ENCODE measurements at places on chromosomes 12 and 14.

GRCh38 chr14:67738740-67739504, 37.2 kb downstream of the RDH12 start:
- DNase-seq, result peak; percentile 14

DNA sequence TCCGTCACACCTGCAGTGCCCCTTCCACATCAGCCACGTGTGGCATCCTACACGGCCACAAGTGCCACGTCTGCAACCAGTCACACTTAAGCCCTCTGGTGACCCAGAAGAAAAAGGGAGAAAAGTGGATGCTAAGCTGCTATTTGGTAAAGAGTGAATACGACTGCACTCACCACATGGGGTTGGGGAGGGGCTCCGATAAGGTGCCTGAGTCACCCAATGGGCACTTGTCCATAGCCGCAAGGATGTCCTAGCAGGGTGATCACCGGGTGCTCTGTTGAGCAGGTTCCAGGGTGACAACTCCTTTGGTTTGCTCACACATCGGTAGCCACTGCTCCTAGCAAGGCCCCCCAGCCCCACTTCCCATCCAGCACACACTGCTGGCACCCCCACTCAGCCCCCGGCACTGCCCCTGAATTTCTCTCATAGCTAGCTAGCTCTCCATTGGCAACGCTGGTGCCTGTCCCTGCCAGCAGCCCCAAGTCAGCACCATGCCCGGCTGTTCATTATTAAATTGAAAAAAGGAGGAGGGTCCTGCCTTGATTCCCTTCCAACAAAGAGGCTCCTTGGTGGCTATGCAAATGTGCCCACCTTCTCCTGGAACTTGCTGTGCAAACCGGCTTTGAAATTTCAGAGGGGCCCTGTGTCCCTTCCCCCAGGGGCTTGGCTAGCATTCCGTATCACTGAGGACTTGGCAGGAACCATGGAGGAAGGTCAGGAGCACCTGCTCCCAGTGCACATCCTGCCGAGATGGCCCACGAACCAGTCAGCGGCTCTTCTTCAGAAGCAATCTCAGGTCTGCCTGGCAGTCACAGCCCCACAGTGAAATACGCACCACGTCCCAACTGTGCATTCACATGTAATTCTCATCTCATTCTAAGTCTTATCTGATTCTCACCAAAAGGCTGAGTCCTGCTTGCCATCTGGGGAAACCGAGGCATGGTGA, 227.7 kb upstream of the DIO3 start:
- no peak for DNase-seq

DNA sequence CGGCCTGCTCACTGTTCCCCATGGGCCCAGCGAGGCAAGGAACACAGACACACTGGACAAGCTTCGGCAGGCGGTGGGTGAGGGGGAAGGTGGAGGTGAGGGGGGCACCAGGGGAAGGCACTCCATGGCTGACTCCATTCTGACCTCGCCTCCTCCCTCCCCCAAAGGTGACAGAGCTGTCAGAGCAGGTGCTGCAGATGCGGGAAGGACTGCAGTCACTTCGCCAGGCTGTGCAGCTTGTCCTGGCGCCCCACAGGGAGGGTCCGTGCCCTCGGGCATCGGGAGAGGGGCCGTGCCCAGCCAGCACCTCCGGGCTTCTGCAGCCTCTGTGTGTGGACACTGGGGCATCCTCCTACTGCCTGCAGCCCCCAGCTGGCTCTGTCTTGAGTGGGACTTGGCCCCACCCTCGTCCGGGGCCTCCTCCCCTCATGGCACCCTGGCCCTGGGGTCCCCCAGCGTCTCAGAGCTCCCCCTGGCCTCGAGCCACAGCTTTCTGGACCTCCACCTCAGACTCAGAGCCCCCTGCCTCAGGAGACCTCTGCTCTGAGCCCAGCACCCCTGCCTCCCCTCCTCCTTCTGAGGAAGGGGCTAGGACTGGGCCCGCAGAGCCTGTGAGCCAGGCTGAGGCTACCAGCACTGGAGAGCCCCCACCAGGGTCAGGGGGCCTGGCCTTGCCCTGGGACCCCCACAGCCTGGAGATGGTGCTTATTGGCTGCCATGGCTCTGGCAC, 10.6 kb downstream of the MCRS1 start:
- DNase-seq, result no peak

GRCh38 chr12:111932241-111932640, 80.7 kb downstream of the TMEM116 start:
- no peak for DNase-seq

- DNase-seq, result no peak
These were observed 11.6 kb downstream of the CAPZA3 start for GRCh38 chr12:18749386-18749957.

GRCh38 chr12:128928361-128928760, 75.1 kb downstream of the GLT1D1 start:
- DNase-seq, result no peak

DNA sequence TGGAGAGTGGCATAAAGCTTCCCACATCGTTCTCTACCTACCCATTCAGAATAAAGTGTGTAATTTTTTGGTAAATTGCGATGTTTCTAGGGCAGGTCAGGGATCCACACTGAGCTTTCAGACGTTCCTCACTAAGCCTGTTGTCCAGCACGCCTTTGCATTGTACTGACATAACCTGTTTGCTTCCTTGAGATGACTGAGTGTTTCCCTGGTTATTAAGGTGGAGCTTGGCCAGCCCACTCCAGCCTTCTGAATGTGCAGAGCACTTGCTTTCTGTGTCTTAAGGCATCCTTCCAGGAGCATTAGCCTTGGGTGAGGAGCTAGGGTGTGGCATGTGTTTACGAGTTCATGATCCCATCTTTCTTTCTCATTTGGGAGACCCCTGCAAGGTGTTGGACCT, 96.4 kb downstream of the TMEM260 start:
- no peak for DNase-seq

DNA sequence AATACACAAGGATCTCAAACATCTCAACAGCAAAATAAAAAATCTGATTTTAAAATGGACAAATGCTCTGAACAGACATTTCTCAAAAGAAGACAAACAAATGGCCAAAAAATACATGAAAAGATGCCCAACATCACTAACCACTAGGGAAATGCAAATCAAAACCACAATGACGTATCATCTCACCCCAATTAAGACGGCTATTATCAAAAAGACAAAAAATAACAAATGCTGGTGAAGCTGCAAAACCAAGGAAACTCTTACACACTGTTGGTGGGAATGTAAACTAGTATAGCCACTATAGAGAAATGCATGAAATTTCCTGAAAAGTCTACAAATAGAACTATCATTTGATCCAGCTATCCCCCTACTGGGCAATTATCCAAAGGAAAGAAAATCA, 145.0 kb downstream of the BTG1 start:
- no peak for DNase-seq

DNA sequence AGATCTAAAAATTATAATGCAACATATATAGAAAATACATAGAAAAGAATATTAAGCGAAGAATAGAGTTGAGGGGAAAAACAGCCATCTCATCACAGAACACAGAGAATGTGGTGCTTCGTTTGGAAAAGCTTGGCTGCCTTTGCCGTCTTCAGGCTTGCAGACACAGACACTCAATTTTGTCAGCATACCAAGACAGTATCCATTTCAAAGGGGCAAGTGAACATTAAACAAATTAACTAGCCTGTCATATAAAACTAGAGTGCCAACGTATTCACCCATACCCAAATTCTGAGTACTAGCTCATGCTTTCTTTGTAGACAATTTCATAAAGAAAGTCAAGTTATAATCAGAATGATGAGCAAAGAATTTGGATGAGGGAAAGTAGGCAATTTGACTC, 40.5 kb downstream of the DMAC2L start:
- no peak for DNase-seq

DNA sequence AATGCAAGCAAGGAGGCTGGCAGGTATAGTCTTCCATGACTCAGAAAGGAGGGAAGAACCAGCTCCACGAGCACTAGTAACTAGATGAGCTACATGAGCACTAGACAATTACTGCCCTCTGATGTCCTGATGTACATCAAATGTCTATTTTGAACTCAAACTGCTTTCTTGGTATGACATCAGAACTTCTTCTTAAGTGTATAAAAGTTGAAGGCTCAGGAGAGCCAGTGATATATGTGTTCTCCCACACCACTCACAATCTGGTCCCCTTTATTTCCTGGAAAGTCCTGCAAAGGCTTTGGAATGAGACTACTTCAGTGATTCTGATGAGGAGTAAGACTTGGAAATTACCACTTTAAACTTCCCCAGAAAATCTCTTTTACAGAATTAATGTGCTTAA, 18.5 kb upstream of the DHRS7 start:
- peak; percentile 17 for DNase-seq

GRCh38 chr14:56878766-56879165, 68.5 kb upstream of the OTX2 start:
- no peak for DNase-seq

GRCh38 chr12:64383675-64384074, 6.9 kb downstream of the C12orf56 start:
- no peak for DNase-seq

DNA sequence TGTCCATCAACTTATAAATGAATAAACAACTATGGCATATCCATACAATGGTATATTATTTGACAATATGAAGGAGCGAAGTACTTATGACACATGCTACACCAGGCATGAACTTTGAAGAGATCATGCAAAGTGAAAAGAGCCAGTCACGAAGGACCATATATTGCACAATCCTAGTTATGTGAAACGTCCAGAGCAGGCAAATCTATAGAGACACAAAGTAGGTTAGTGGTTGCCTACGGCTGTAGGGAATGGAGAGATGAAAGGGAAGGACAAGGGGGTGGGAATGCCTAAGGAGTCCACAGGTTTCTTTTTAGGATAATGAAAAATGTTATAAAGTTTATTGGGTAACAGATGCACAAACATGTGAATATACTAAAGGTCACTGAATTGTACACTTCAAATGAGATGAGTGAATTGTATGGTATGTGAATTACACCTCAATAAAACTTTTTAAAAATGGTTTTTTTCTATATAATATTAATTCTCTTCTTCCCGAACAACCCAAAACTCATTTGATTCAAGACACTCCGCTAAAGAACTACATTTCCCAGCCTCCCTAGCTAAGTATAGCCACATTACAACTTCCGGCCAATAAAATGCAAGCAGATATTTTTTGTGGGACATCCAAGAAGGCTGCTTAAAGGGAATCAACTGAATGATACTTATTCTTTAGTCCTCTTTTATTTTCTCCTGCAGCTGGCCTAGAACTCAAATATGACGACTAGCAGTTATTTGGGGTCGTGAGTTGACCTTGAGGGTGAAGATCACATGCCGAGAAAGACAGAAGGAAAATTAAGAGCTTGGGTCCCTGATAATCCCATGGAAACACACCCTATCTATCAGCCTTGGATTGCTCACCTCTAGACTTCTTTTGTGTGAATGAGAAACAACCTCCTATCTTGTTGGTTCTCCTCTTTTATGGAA, 187.2 kb downstream of the TTC8 start:
- DNase-seq, result no peak

GRCh38 chr14:68094158-68094557, 274.6 kb downstream of the RAD51B start:
- DNase-seq, result no peak

DNA sequence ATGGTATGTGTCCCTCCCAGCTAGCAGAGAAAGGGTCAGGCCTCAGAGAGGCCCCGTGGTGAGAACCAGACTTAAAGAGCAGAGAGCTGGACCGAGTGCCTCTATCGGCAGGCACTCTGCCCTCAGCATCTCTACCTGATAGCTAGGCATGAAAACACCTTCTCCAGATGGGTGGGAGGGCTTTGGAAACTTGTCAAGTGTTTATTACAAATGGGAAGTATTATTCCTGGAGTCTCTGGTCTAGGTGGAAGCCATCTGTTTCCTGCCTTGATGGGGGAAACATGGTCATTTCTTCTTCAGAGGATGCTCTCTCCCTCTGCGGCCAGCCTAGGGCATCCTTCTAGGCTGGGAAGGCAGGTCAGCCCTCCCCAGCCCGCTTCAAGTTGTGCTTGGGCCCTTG, 2.3 kb downstream of the TMEM63C start:
- no peak for DNase-seq

- no peak for DNase-seq
These were observed 54.9 kb upstream of the HIF1A start for GRCh38 chr14:61640158-61641136.

DNA sequence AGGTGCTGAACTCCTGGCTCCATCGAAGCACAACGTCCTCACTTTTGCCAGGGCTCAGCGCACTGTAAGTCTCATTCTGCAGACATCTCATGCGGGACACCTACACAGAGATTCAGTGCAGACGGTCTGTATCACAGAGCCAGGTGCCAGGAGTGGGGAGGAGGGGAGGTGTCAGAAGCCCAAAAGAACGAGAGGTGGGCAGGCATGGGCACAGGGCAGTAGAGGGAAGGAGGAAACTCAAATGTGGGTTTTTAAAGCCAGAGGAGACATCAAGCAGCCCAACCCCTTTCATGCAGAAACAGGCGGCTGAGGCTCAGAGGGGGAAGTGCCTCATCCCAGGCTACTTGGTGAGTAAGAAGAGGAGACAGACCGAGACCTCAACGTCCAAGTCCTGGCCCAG, 2.5 kb upstream of the LPAR5 start:
- DNase-seq, result peak; percentile 75

DNA sequence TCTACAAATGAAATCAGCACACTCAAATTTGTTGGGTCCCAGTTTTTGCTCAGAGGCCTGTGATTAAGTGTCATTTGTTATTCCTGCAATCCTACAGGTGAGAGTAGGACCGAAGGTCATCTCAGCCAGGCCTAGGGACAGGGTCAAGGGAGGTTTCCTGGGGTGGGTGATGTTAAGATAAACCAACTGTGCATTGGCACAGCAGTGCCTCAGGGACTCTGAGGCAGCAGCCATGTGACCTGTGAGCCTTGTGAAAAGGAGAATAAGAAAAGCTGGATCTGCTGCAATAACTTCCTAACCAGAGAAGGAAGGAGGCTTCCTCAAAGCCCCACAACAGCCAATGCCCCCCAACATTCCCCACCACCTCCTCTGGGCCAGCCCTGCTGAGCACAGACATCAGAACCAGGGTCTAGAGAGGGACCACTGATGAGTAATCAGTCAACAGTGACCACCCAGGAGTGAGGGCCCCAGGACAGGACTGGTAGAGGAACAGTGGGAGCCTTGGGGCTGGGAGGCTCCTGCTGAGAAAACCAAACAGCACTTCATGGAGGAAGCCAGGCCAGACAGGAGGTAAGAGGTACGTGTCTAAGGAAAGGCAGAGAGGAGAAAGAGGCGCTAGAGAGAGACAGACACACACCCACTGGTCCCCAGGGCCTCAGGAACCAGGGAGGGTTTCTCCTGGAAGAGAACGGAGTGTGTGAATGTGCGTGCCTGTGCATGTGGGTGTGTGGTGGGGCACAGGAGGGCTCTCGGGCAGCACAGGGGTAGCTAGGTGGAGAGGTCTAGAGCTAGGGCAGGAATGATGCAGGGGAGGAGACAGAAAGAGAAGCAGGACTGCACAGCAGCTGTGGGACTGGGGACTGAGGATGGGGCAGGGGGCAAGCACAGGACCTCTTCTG, 82.4 kb downstream of the ITPK1 start:
- DNase-seq, result peak; percentile 74

DNA sequence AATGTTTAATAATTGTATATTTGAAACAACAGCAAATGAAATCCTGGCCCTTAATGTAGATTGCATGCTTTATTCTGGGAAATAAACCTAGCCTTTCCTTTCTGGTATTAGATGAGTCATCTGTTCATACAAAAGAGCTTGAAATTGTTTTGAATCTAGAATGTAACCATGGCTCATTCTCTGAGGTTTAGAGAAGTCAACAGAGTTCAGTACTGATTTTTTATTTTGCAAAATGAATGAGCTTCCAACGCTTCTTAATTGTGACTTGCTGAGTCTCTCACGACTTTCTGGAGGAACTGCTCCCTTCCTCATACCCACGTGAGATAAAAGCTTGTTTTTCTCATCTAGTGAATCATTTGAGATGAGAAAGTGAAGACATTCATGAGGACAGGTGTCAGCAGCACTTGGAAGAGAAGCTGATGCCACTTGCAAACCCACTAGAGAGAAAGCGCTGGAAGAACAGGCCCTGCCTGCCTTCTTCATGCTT, 509.6 kb downstream of the VRK1 start:
- DNase-seq, result no peak
